NCI-H1930 (cell line): ENCODE measurements at places on chromosomes 3 and 15.

GRCh38 chr3:69509288-69509687 lies 123.4 kb upstream of the FRMD4B start:
- no peak for DNase-seq

DNA sequence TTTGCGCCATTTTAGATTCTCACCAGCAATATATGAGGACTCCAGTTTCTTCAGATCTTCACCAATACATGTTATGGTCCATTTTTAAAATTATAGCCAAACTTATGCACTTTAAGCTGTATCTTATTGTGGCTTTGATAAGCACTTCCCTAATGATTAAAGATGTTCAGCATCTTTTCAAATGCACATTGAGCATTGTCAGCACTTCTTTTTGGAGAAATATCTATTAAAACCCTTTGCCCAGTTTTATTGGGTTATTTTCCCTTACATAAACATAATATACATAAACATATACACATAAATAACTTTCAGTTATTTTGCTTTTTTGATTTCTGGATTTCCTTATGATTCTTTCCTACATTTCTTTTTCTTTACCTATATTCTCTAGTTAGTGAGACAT lies 83.8 kb downstream of the ROBO1 start:
- DNase-seq, result no peak

GRCh38 chr3:19348941-19349564 lies 200.7 kb downstream of the KCNH8 start:
- no peak for DNase-seq

GRCh38 chr3:34155108-34155507 lies 356.7 kb downstream of the PDCD6IP start:
- no peak for DNase-seq

DNA sequence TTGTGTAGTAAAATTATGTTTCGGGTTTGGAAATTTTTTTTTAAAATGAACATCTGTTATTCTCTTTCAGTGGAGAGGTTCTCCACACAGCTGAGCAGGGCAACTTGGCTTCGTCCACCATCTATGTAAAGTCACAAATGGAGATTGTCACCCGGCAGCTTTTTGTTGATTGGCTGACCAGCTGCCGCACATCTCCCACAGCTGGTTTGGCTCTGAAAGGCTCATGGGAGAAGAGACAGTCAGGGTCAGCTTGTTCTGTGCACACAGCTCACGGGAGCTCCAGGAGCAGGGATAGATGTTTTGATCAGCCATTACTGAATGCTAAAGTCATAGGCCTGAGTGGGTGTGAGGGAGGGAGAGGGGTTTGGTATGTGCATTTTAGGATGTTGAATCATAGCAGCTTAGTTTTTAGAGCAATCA lies 12.9 kb upstream of the CCDC80 start:
- DNase-seq, result no peak

DNA sequence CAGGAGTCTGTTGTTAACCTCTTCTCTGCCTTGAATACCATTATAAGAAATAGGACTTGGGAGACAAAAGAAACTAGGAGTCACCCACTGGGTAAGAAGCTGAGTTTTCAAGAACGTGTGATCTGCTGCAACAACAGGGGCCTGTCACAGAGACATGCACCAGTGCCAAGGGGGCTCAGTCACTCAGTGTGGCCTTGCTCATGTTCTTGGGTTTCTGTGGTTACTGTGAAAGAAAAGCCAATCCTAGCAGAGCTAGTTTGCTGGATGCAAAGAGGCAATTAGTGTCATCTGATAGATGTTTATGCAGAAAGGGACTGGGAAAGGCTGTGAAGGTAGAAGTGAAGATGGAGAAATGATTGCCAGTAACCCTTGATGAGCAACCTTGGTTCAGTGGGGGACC lies 126.3 kb downstream of the IQCH start:
- DNase-seq, result no peak

GRCh38 chr3:16803019-16803418 lies 81.7 kb upstream of the PLCL2 start:
- DNase-seq, result no peak

GRCh38 chr15:64665179-64665578 lies 110.2 kb downstream of the RBPMS2 start:
- no peak for DNase-seq

- no peak for DNase-seq
Observed at GRCh38 chr15:92665100-92665555, 9.6 kb upstream of the FAM174B start.

- no peak for DNase-seq
Observed at GRCh38 chr15:91472316-91472756, 372.3 kb downstream of the SV2B start.

GRCh38 chr15:77052556-77052955 lies 18.4 kb downstream of the TSPAN3 start:
- no peak for DNase-seq
